ENCODE measurements at places on chromosomes 4 and X.

GRCh38 chr4:41060352-41061334 lies 153.7 kb downstream of the APBB2 start:
- DNase-seq = no peak

DNA sequence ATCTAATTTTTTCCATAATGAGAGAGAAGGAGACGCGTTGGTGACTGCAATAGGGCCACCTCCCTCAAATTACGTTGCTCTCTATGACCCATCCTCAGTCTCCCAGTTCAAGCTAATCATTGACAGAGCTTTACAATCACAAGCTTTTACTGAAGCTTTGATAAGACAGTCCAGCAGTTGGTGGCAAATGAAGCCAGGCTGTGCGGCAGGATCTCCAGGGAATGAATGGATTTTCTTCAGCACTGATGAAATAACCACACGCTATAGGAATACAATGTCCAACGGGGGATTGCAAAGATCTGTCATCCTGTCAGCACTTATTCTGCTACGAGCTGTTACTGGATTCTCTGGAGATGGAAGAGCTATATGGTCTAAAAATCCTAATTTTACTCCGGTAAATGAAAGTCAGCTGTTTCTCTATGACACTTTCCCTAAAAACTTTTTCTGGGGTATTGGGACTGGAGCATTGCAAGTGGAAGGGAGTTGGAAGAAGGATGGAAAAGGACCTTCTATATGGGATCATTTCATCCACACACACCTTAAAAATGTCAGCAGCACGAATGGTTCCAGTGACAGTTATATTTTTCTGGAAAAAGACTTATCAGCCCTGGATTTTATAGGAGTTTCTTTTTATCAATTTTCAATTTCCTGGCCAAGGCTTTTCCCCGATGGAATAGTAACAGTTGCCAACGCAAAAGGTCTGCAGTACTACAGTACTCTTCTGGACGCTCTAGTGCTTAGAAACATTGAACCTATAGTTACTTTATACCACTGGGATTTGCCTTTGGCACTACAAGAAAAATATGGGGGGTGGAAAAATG lies at the start of gene KLB:
TSS of gene KLB (plus strand) at position 168 of the 821 bp plus-strand sequence. CDS start at position 188, 20 bp downstream.
- DNase-seq = no peak

- DNase-seq = no peak
These were observed 151.9 kb upstream of the DIPK2B start for GRCh38 chrX:45352611-45353010.

GRCh38 chr4:40283968-40284367 lies 51.2 kb upstream of the CHRNA9 start:
- no peak for DNase-seq

DNA sequence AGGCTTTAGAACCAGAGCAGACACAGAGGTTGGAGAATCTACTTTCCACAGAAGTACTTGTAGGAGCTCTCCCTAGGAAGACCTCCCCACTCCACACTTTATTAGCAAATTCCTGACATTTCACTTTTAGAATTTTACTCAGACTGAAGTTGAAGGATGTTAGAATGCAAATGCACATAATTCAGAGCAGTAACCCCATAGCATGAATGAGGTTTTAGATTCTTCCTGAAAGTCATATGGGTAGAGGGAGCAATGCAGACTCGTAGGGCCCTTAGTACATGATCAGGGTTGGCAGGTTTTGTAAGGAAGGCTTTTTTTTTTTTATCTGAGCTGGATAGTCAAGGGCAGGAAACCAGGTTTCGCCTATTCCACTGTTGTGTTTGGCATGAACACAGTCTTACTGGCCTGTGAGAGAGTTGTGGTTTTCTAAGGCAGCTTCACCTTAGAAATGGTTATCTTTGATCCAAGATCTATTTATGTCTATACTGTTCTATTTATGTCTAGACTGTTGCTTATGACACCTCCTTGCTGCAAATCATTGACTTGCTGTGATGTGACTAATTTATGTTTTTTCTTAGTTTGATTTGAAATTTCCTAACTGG lies 48.9 kb downstream of the SPATA18 start:
- no peak for DNase-seq

- no peak for DNase-seq
These were observed 27.4 kb upstream of the TMPRSS11B start for GRCh38 chr4:68272860-68273259.

DNA sequence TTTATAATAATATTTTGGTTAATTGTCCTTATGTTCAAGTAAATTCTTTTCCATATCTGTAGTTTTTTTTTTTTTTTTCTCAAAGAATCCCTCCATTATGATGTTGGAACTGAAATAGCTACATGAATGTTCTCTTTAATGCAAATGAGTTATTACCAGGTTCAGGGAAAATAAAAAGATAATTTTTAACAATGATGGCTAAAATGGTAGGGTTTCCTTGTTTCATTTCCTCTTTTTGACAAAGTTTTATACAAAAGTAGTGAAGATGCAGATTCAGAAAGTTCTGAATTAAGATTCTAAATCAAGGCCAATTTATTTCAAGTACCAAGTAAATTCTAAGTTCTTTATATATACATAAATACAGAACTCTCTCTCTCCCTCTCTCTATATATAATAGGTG lies 779.0 kb upstream of the INTU start:
- DNase-seq = no peak
